CD4-positive, alpha-beta T cell treated with Interleukin-10 for 1 hour (primary cell): ENCODE measurements at places on chromosomes 16 and 17.

- no peak for DNase-seq
Observed at GRCh38 chr16:833411-833810, 32.9 kb upstream of the GNG13 start.

GRCh38 chr16:4425378-4426020 is at the start of gene DNAJA3:
Gene DNAJA3, plus strand, starts transcription at chr16:4425868. Its CDS starts 14 bp downstream, at chr16:4425882.
- peak; percentile 92 for DNase-seq

GRCh38 chr16:53056392-53056881 is 1.6 kb downstream of the CHD9 start:
- no peak for DNase-seq

GRCh38 chr16:57590654-57591085 is 37.8 kb upstream of the ADGRG1 start:
- no peak for DNase-seq

DNA sequence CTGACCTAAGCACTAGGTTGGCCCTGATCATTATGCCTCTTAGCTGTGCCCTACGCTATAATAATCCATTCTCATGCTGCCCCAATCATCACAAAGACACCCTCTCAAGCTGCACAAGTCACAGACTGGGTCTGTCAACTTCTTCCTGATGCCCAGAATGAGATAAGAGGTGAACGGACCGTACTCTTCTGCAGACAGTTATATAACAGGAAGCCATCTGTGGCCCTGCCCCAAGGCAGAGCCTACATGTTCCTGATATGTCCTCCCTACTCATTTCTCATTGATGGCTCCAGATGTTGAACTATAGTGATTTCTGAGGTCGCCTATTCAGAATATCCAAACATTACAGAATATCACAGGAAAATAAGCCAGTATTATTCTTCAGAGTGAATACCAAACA is 471.6 kb upstream of the ERCC4 start:
- no peak for DNase-seq

- DNase-seq: no peak
Observed at GRCh38 chr17:83154311-83155127, 75.1 kb downstream of the METRNL start.

- DNase-seq: no peak
Observed at GRCh38 chr16:86200722-86201121, 301.8 kb downstream of the IRF8 start.
